Stimulated activated CD4-positive, alpha-beta T cell treated with anti-CD3 and anti-CD28 coated beads, Interleukin-4, amount 100 ng/mL, for 4 hours (primary cell): ENCODE measurements at places on chromosomes 12 and 14.

DNA sequence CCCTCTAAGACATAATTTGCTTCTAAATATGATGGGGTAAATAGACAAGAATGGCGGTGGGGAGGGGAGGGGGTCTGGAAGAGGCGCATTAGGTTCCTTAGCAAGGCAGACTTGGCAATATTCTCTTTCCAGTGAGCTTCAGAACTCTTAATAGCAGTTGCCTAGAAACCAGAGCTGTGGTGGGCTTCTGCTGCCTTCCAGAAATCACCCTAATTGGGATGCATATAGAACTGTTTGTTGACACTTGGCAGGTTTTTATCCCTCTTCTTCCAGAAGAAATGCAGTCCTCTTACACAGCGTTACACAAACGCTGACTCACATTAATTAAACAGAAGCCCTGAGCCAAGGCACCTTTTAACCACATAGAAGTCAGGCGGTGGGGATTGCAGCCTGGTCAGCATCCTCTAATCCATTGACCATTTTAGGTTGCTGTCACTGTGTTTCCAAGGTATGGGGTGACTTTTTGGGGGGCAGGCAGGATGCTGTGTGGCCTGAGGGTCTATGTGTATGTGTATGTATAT lies 114.1 kb downstream of the CCDC60 start:
- DNase-seq = no peak

DNA sequence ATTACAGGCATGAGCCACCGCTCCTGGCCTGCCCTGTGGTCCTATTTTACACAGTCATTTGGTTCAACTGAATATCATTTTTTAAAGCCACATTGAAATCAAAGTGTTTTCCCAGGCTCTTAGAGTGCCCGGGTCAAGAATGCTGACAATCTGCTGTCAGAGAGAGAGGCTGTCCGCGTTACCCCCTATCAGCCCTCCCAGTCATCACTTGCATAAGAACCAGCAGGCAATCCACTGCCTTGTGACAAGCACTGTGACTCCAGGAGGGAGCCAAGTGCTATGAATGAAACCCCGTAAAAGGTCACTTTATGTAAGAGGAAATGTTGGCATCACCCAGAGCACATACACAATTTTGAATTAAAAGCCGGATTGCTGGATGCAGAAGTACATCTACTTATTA lies 13.5 kb downstream of the PHLDA1 start:
- DNase-seq = no peak

GRCh38 chr12:92650228-92650822 lies 52.5 kb upstream of the PLEKHG7 start:
- DNase-seq = no peak

DNA sequence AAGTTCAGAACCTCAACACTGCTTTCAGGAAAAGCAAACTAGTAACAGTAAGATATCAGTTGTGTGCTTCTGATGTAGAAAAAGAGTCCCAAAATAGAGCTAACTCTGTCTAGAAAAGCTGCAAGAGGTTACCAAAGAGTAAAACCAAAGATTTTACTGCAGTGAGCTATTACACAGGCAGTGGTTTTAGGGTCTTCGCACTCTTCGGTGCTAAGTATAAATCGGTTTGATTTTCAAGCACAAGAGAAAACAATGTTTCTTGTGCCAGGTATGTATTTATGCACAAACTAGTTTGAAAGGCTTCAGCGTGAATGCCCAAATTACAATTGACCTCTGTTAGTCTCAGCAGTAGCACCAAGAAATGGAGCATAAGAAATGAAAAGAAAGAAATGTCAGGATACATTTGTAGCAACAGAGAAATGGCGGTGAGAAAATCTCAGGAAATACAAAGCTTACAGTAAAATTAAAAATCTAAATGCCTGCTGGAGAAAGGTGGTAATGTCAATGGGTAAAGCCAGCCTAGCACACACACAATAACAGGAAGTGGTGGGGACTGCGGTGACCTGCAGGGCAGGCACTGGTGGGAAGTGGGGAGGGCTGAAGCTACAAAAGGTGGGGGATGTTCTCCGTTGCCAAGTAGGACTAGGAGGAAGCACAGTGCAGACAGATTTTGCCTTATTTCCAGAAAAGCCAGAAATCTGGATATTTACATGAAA lies 18.0 kb upstream of the DYRK2 start:
- peak; percentile 37 for DNase-seq

DNA sequence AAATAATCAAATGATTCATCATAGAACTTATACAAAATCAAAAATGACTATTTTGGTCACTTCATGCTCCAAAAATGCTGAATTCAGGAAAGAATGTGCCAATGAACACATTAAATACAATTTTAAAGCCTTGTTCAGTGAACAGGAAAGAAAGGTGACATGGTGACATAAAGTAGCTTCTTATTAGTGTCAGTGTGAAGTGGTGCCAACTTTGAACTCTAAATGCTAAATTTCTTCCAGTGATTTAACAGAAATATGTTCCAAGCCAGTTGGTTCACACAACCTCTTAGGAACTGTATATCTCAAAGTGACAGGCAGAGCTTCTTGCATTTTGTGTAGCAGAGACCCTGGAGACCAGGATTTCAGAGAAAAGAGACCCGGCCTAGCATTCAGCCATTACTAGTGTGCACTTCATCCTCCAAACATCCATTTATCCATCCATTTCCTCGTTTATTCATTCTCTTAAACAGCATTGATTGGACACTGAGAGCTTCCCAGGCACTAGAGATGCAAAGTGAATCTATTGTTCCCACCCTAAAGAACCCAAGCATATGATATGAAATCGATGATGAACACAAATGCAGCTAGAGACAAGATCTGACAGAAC lies 95.2 kb downstream of the FAR2 start:
- no peak for DNase-seq

GRCh38 chr14:104333646-104334423 lies 195.4 kb downstream of the KIF26A start:
- DNase-seq = no peak

DNA sequence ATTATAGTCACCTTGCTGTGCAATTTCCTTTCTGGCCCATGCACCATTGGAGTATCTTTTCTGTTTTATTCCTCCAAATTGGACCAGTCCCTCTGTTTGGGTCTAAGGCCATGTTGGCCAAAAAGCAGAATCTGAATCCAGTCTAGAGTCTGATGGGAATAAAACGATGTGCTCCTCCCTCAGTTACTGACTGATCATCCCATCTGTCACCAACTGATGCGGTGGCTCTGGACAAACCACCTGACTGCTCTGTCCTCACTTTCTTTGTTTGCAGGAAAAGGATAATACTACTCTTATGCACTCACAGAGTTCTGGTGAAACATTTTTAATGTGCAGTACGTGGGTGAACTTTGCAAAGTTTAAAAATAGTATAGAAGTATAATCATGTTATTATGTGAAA lies 120.2 kb upstream of the HIF1A start:
- no peak for DNase-seq

- no peak for DNase-seq
Observed at GRCh38 chr12:22248121-22248520, 86.4 kb downstream of the ST8SIA1 start.

DNA sequence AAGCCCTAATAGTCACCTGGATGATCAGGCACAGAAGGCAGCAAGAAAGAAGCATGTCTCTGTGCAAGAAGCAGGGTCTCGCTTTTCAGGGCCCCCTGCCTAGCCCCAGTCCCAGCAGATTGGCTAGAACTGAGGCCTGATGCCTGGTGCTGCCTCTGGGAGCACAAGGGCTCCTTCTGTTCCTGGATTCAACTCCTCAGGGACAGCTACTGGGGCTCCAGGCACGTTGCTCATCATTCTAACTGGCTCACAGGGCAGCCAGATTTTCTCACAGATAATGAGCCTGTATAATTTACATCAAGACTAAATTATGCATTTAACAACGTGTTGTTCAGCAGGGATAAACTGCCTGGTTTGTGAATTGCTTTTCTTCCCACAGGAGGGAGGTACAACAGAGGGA lies 106.5 kb upstream of the PLXNC1 start:
- DNase-seq = no peak

DNA sequence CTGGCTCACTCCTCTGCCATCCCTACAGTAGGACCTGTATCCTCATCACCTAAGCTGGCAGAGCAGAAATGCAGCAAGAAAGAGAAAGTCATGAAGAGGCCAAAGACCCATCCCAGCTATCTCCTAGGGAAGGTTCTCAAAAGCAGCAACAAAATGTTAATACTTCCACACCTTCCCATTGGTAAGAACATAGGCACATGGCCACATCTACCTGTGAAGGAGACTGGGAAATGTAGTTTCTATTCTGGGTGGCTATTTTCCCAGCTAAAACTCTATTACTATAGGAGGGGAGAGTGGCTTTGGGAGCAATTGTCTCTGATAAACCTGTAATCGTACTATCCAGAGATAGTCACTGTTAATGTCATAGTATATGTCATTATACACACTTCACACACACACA lies 13.7 kb upstream of the EIF2B2 start:
- no peak for DNase-seq

GRCh38 chr12:69648476-69648875 lies 37.8 kb upstream of the LRRC10 start:
- DNase-seq = no peak

DNA sequence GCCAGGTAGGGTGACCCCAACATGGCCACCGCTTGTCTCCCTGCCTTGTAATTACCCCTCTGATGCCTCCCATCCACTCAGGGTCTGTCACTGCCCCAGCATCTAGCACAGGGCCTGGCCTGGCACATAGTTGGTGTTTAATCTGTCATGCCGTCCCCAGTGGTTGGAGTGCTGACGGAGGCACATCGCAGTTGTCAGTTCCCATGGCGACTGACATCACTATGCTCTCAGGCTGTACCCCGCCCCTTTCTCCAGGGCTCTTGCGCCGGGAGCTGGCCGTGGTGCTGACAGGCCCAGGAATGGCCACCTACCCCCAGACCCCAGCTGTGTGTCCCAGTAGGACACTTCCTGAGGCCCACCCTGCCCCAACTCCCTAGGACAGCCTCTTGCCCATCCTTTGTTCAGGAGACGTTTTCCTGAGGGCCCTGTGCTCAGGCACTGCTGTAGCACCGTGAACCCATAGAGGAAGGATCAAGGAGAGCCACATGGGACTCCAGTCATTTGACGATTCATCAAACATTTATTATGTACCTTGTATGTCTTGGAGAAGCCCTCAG lies 23.0 kb downstream of the FAM222A start:
- DNase-seq = no peak

GRCh38 chr14:98120831-98121464 lies 1151.0 kb downstream of the BCL11B start:
- DNase-seq = no peak

DNA sequence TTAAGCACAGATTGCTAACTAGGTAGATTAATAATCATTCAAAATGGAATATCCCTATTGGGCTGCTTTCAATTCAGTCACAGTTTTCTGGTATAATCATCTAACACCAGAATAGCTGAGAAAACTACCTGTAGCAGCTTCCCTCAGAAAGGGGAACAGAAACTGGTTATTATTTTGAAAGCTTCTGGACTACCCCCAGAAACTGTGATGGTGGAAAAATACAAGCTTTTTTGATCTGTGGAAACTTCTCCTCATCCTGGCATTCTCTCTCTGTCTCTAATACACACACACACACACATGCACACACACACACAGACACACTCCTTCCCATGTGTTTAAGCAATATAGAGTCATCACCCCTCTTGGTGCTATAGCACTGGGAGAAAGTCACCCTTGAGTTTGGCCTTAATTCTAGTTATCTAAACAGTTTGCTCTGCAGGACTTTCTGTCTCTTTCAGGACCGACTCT lies 251.5 kb upstream of the LMO3 start:
- DNase-seq = no peak

DNA sequence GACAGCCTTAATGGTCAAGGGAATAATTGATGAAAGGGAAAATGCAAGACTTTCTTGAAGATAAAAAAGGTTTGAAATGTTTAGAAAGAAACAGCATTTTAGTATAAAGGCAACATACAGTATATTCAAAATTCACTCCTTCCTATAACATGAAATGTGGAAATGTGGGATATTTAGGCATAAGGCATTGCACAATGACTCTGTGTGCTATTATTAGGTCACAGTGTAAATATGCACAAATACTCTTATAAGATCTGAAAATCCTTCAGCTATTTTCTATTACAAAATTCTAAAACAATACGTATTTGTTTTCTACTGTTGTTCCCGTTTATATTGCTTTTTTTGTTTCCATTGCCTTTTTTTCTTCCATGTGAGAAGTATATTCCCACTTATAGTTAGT lies 127.7 kb downstream of the SLC16A7 start:
- no peak for DNase-seq

- DNase-seq = no peak
Observed at GRCh38 chr14:41825622-41826021, 218.9 kb downstream of the LRFN5 start.

- DNase-seq = no peak
Observed at GRCh38 chr14:60643463-60644314, 5.6 kb downstream of the SIX1 start.

DNA sequence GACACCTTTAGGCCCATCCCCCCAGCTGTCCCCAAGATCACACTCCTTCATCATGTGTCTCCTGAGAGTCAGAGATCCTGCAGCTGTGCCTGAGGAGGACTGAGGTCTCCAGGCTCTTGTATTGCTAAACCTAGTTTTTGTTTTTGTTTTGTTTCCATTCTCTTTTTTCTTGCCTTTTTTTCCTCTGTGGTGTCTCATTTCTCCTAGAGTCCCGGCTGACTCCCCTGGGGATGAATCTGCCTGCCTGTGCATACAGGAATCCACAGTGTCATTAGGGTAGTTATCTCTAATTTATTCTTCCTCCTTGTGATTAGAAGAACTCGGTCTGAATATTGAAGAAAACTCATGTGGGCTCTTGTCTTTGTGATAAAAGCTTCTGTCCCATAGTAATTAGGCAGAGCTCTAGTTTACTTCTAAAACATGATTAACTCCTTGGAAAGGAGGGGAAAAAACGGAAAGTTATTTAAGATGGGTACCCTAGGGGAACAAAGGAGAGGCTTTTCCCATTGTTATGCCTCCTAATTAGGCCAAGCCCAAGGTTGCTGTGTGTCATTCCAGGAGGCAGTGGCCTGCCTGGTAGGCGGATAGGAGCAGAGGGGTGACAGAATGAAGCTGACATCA lies 343.2 kb downstream of the ZFP36L1 start:
- DNase-seq = no peak

- no peak for DNase-seq
Observed at GRCh38 chr14:55588259-55588699, 8.3 kb downstream of the KTN1 start.

DNA sequence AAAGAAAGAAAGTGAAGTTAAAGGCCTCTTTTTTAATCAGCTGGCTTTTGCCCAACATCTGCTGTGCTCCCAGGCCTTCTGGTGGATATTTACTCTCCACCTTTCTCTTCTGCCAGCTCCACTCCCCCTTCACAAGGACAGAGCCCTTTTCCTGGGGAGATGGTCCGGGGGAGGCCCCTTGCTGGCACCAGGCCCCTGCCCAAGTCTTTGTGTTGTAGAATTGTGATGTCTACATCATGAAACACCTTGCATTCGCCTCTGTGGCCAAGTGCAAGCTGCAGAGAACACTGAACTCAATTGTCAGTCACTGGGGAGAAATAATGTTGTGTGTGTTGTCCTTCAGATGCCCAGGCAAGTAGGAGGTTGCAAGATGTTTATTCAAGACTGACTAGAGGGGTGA lies 150.3 kb downstream of the DPF3 start:
- no peak for DNase-seq

DNA sequence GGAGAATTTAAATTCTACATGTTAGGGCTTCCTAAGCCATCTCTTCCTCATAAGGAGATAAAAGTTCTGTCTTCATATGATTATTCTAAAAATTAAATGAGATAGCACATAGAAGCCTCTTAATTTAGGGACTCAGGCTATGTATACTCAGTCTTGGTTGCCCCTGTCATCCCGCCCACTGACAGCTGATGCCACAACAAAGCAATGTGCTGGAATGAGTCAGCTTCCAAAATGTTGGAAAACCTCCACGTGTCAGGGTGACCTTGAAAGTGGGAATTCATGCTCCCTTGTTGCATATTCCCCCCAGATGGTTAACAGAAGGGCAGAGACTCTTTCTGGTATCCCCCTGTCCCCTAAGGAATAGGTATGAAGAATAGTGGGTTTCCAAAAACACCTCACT lies 238.0 kb upstream of the DDHD1 start:
- no peak for DNase-seq
